ENCODE measurements at places on chromosomes 6 and 20. TPM values are rescaled to one million over a fixed set of nuclear protein-coding genes. Genes with fewer than 3 reads are reported as not detected.

GPR6 gene
- not detected for polyA plus RNA-seq

SIRPA gene
- polyA plus RNA-seq: 0.24 TPM

PDYN gene
- polyA plus RNA-seq: not detected

CD93 gene
- not detected for polyA plus RNA-seq

SERPINB1 gene
- 98.9 TPM for polyA plus RNA-seq

DDR1 gene
- polyA plus RNA-seq: 3.6 TPM

FKBP5 gene
- 9.5 TPM for polyA plus RNA-seq

TINAG gene
- not detected for polyA plus RNA-seq

FLRT3 gene
- not detected for polyA plus RNA-seq
